ENCODE measurements at places on chromosomes 12 and 14.

- peak; percentile 39 for DNase-seq
These were observed 11.0 kb downstream of the PDE1B start for GRCh38 chr12:54560374-54560858.

DNA sequence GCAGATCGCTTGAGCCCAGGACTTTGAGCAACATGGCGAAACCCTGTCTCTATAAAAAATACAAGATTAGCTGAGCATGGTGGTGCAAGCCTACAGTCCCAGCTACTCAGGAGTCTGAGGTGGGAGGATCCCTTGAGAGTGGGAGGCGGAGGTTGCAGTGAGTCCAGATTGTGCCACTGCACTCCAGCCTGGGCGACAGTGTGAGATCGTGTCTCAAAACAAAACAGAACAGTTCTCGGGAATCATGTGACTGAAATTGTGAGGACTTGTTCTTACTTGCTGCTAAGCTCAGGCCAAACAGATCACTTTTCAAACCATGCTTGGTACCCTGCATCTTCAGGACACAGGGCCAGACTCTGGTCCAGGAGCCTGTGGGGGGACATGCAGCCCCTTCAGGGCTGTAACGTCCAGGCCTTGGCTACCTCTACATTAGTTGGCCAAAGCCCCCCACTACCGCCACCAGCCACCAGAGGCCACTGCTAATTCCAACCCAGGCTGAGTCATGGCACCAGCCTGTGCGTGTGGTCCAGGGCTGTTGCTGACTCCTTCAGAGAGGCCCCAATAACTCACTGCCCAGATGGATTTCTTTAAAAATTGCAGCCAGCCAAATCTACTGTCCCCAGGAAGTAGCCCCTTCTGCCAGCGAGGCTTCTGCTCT is 33.4 kb upstream of the SYNDIG1L start:
- peak; percentile 76 for DNase-seq

- peak; percentile 86 for DNase-seq
These were observed 112.8 kb upstream of the PELI2 start for GRCh38 chr14:56005191-56006053.

GRCh38 chr14:94400422-94400841 is 12.0 kb upstream of the SERPINA1 start:
- peak; percentile 35 for DNase-seq

DNA sequence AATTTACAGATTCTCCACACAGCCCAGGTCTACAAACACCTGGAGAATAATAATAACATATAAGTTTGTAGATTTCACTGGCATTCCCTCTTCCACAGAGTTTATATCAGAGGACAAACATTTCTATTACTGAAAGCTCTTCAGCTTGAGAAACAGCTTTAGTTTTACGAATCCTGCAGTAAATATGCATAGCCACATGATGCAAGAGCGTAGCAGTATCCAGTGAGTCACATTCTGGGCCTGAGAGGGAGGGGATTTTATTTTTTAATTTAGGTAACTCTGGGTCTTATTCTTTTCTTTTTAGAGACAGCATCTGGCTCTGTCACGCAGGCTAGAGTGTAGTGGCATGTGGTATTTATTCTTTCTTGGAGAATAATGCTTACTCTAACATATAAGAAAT is 1002.8 kb downstream of the TRHDE start:
- DNase-seq = no peak

DNA sequence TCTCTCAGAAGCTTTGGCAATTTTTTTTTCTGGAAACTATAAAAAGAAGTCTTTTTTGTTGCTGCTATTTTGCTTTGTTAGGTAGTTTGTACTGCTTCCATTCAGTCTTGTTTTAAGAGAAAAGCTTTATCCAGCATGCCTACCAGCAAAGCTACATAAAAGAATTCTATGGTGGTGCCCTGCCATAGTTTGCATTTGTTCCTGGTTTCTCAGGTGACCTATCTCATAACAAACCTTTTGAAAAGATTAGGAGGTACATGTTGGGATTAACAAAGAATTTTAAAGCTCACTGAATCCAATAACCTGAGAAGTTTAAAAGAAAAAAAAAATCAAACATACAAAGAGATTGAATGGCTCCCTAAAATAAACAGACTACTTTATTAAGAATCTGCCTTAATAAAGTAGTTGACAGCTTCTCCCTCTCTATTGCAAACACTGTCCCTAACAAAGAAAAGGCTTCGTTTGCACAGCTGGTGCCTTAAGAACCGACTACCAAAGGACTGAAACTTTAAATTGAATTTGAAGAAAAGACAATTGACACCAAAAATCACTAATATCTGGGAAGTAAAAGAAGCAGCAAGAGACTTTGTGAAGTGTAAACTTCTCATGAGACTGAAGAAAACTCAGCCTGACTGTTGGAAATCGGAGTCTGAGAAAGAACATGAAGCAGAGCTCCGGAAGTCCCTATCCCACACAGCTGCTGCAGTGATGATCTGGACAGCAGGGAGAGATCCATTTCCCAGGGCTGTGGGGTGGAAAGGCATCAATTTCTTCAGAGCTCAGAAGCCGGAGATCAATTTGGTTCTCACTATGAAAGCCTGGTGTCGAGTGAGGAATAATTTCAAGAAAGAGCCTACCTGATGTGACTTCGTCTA is 102.7 kb upstream of the PLEKHA5 start:
- DNase-seq = no peak

- DNase-seq = peak; percentile 44
These were observed 120.9 kb downstream of the TMTC1 start for GRCh38 chr12:29662734-29663323.

GRCh38 chr12:97535582-97535981 is 73.0 kb downstream of the RMST start:
- DNase-seq = peak; percentile 29

GRCh38 chr12:2358986-2359658 is 306.3 kb downstream of the CACNA1C start:
- no peak for DNase-seq

- DNase-seq = no peak
These were observed 6.3 kb downstream of the CIPC start for GRCh38 chr14:77104393-77104792.

DNA sequence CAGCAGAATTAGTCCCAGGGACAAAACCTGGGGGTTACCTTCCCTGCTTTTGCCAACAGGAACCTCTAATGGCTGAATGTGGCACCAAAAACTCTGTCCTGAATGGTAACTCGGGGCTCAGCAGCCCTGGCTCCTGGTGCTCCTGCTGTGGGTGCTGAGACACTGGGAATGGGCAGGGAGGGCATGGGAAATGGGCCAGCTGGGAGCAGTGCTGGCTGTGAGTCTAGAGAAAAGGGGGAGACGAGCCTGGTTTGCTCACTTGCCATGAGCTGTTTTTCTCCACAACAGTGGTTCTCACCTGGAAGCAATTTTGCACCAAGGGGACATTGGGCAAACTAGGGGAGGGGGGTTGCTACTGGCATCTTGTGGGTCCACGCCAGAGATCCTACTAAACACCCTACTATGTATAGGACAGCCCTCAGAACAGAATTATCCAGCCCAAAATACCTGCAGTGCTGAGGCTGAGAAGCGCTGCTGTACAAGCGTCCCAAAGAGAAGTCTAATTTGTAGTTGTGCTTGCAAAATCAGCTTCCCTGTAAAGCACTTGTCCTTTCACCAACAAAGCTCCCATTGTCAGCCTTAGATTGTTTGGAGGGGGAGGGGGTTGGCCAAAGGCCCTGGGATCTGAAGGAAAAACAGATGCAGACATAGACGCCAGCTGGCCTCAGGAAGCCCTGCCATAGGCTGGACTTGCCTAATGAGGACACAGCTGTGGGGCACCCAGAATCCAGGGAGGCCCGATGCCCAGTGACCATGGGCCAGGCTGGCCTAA is 3.6 kb downstream of the LRRC74A start:
- DNase-seq = peak; percentile 49

DNA sequence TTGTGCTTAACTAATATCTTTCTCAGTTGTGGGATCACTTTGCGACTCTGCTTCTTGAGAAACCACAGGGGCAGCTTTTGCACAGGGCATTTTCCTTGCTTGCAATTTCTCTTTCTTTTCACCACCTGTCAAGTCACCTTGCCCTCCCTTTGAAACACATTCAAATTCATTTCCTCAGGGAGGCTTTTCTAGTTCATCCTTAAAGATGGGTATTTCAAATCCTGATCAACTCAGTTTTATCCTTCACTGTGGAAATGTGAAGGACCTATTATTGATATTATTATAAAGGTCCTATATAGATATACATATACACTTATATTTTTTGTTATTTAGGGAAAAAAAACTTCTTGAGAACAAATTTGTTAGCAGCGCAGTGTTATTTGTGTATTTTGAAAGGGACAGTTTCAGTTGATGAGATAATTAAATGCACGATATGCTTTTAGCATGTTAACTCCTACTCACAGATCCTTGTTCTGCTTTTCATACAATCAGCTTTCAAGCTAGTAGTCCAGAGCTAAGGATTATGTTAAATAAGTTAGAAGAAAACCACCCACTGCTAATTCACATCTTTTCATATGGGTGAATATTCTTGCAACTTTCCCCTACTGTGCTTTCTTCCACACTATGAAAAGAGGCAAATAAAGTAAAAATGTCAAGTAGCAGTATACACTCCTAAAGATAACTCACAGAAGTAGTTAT is 501.4 kb upstream of the RGS6 start:
- DNase-seq = no peak

GRCh38 chr12:9143137-9143536 is 27.4 kb upstream of the A2M start:
- DNase-seq = no peak

GRCh38 chr14:50985124-50985858 is 41.0 kb upstream of the PYGL start:
- peak; percentile 16 for DNase-seq
